ENCODE measurements at places on chromosomes 11 and 22. TPM values are rescaled to one million over a fixed set of nuclear protein-coding genes. Genes with fewer than 3 reads are reported as not detected.

The CACNA1I gene
- polyA plus RNA-seq: 0.25 TPM

The FOLR3 gene
- 0.84 TPM for polyA plus RNA-seq

The SRSF8 gene
- 33.2 TPM for polyA plus RNA-seq

The TYR gene
- not detected for polyA plus RNA-seq

The RASD2 gene
- polyA plus RNA-seq: 1.6 TPM

The MFNG gene
- 20.5 TPM for polyA plus RNA-seq

The SLC3A2 gene
- 173 TPM for polyA plus RNA-seq

The SSH3 gene
- polyA plus RNA-seq: 35.7 TPM

The PITPNM1 gene
- 31.2 TPM for polyA plus RNA-seq

The TXN2 gene
- 164 TPM for polyA plus RNA-seq

The LSP1 gene
- polyA plus RNA-seq: 4.5 TPM

The XKR3 gene
- polyA plus RNA-seq: not detected
